Amygdala (tissue), 56 donors: ENCODE measurements at places on chromosomes 2 and 18.
A peak's percentile ranks its signal among the peaks of the same experiment; 100 is the strongest.

- no peak for DNase-seq
These were observed 103.6 kb downstream of the TRIP12 start for GRCh38 chr2:229818230-229818629.

GRCh38 chr2:79373358-79374130, 139.3 kb upstream of the CTNNA2 start:
- no peak for DNase-seq

GRCh38 chr2:33340280-33340679, 136.2 kb upstream of the RASGRP3 start:
- no peak for DNase-seq

- DNase-seq: no peak
These were observed 894.2 kb downstream of the CNTNAP5 start for GRCh38 chr2:124919296-124919695.

DNA sequence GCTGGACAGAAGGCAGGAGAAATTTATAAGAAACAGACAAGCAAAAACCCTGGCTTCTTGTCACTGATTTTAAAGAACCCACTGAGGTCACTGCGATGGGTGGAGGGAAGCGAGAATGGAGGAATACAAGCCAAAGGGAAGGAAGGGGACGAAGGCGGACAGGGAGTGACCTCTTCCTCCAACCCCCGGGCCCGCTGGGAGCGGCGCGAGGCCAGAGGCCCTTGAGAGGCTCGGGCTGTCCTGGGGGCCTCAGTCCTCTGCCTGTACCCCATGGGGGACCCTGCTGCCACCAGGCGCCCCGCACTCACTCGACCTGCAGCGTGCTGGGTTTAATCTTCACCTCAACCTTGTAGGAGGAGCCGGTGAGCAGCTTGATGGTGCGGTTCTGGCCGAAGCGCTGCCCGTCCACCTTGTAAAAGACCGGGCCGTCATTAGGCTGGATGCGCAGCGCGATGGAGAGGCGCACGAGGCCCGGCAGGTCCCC, 793 bp downstream of the CNRIP1 start:
- no peak for DNase-seq

DNA sequence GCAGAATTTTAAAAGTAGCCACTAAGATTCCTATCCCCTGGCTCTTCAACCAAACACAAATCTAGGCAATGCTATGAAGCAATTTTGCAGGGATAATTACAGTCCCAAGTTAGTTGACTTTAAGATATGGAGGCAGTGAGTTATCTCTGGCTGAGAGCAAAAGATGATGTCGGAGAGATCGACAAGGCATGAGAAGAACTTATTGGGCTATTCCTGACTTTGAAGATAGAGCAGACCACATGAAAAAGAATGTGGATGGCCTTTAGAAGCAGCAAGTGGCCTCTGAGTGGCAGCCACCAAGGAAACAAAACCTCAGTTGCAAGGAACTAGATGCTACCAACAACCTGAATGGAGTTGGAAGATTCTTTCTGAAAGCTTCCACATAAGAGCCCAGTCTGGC, 58.2 kb upstream of the PPM1B start:
- DNase-seq: no peak

DNA sequence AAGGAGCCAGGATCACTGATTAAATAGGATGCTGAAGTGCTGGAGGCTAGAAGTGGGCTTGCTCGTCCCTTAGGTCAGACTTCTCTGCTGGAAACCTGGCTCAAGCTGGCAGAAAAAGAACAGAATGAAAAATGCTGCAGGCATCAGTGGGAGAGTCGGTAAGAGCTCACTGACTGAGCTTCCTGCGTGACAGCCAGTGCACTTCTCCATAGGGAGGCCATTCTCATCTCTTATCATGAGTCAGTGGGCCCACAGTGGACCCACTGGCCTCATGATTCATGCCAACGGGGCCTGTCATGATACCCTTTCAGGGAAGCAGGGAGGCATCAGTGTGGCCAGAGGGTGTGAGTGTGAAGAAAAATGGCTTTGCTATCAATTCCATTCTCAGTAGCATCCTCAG, 498.2 kb downstream of the PTPRM start:
- DNase-seq: no peak

- DNase-seq: no peak
These were observed 15.6 kb upstream of the GPBAR1 start for GRCh38 chr2:218245214-218245613.

DNA sequence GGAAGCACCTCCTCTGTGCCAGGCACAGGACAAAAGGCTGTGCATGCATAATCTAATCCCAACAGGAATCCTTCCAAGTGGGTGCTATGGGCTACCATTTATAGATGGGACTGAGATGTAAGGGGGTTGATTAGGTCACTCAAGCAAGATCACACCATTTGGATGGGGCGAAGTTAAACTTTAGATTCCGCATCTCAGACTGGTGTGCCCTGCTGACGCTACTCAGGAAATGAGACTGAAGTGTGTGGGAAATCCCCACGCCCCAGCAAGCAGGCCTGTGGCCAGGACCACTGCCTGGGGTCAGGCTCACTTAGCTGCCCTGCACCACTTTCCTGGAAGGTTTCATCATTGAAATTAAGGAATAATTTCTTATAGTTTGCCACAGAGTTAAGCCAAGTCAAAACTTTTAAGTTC, 70.5 kb upstream of the PPP1CB start:
- no peak for DNase-seq

- DNase-seq: no peak
These were observed 14.2 kb downstream of the ESPNL start for GRCh38 chr2:238114331-238114841.

- DNase-seq: peak; percentile 13
These were observed 349.5 kb downstream of the TGIF1 start for GRCh38 chr18:3799515-3799914.

- no peak for DNase-seq
These were observed 43.0 kb upstream of the CHMP1B start for GRCh38 chr18:11808001-11808855.

GRCh38 chr2:51559026-51559425, 527.1 kb upstream of the NRXN1 start:
- no peak for DNase-seq
